Thymus (tissue), 14 donors: ENCODE measurements at places on chromosomes 3 and 15. TPM values are rescaled to one million over a fixed set of nuclear protein-coding genes. Genes with fewer than 3 reads are reported as not detected.

DNA sequence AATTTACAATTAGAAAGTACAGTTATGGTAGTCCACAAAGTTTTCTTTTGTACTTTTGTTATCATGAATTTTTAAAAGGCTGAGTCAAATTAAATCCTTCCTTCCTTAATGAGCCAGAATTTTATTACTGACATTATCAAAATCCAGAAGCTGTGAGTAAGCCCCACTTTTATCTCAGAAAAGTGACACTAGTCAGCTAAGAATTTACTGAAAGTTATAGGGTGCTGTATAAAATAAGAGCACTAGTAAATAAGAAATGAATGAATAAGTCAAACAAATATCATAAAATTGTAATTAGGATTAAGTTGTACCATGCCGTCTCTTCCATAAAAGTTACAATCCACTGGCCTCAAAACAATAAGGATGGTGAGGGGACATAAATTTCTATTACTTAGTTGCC lies 15.3 kb downstream of the PLOD2 start:
- H3K4me3 ChIP-seq: no peak overlapping the region
- H3K36me3 ChIP-seq: no peaks in the 10 kb centered on the region
- no peaks in the 10 kb centered on the region for H3K27me3 ChIP-seq
- no peak for DNase-seq
- H3K4me1 ChIP-seq: no peaks in the 10 kb centered on the region

- no peaks in the 10 kb centered on the region for H3K27me3 ChIP-seq
- H3K36me3 ChIP-seq: no peaks in the 10 kb centered on the region
- H3K4me1 ChIP-seq: no peaks in the 10 kb centered on the region
- no peak for DNase-seq
Observed at GRCh38 chr3:181006541-181006940, 17.0 kb upstream of the DNAJC19 start.

The CPN2 gene
- polyA plus RNA-seq: 0.07 TPM

DNA sequence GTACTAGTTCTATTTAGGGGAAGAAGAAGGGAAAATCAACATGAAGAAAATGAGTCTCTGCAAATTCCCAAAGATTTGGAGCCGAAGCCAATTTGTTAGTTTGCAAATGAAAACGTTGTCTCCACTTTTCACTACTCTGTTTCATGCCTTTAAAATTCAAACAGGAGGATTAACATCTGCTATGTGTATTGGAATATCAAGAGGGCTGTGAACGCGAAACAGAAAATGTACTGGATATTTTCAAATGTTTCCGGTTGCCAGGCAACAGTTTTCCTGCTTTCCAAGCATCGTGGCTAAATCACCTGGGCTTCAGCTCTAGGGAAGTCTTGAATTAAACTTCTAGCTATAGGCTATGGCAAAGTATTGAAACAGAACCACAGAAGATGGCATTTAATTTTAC lies 172.8 kb downstream of the KCNMB2 start:
- H3K4me3 ChIP-seq: no peak overlapping the region
- H3K36me3 ChIP-seq: no peaks in the 10 kb centered on the region
- no peak for DNase-seq
- no peaks in the 10 kb centered on the region for H3K27me3 ChIP-seq

GRCh38 chr3:4721511-4721911 lies 228.4 kb downstream of the ITPR1 start:
- DNase-seq: no peak
- no peak overlapping the region for H3K27ac ChIP-seq
- no peaks in the 10 kb centered on the region for H3K27me3 ChIP-seq
- no peak overlapping the region for H3K4me3 ChIP-seq
- H3K36me3 ChIP-seq: peaks cover 22% of the 10 kb centered on the region
- H3K4me1 ChIP-seq: peaks cover 7% of the 10 kb centered on the region

- DNase-seq: no peak
- H3K4me1 ChIP-seq: no peaks in the 10 kb centered on the region
- no peak overlapping the region for H3K4me3 ChIP-seq
- H3K27ac ChIP-seq: no peak overlapping the region
- H3K36me3 ChIP-seq: no peaks in the 10 kb centered on the region
Observed at GRCh38 chr3:118480101-118480860, 554.4 kb downstream of the IGSF11 start.

- no peaks in the 10 kb centered on the region for H3K36me3 ChIP-seq
- no peak for DNase-seq
- H3K27ac ChIP-seq: no peak overlapping the region
- no peaks in the 10 kb centered on the region for H3K4me1 ChIP-seq
- H3K4me3 ChIP-seq: no peak overlapping the region
Observed at GRCh38 chr3:61080737-61081445, 170.4 kb downstream of the FHIT start.

DNA sequence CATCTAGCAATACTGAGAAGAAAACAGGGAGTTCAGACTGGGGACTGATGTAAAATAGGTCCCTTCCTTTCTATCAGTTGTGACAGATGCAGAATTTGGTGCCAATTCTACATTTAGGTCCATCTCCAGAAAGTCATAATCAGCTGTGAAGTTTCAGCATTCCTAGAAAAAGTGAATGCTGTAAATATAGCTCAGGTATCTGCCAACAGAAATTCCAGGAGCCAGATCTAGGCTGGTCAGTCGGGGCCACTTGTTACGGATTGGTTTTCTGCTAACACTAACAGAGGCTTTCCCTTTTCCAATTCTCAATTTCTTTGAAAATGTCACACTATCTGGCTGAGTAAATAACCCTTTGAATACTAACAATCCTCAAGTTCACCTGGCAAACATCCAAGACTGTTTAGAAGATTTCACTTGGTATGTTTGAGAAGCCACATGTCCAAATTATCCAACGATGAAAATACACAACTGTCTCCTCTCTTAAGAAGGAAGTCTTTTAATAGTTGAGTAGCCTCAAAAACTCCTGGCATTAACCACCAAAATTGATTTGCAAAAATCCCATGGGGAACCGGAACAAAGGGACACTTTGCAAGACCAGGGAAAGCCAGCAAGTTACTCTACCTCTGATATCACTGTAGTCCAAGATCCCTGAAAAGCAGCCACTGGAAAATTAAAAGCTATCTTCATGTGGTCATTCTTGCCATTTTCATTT lies 222.3 kb downstream of the ZMAT3 start:
- H3K27me3 ChIP-seq: no peaks in the 10 kb centered on the region
- no peaks in the 10 kb centered on the region for H3K4me1 ChIP-seq
- no peak overlapping the region for H3K4me3 ChIP-seq
- no peaks in the 10 kb centered on the region for H3K36me3 ChIP-seq
- DNase-seq: no peak

DNA sequence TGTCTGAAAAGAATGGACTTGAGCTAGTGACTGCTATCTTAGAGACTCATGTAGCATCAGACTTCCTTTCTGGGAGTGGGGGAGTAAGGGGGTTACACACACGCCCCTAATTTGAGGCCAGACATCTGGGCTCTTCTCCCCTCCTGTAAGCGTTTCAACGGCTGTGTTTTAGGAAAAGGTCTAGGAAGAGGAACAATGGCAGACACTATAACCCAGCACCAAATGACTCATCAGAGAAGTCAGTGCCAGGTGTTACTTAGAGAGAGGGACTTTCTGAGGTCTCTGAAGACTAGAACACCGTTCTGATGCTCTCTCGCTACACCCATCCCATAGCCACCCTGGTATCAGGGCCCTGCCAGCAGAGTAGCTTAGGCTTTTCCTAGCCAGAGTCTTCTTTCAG lies 65.5 kb downstream of the SSUH2 start:
- no peak overlapping the region for H3K27ac ChIP-seq
- DNase-seq: no peak

GRCh38 chr3:59508273-59508672 lies 458.4 kb upstream of the CFAP20DC start:
- no peak for DNase-seq
- H3K4me1 ChIP-seq: no peaks in the 10 kb centered on the region

GRCh38 chr3:160398820-160399124 lies 253 bp downstream of the IFT80 start:
- H3K27ac ChIP-seq: peak overlapping the region; percentile 93
- peaks cover 5% of the 10 kb centered on the region for H3K4me1 ChIP-seq

DNA sequence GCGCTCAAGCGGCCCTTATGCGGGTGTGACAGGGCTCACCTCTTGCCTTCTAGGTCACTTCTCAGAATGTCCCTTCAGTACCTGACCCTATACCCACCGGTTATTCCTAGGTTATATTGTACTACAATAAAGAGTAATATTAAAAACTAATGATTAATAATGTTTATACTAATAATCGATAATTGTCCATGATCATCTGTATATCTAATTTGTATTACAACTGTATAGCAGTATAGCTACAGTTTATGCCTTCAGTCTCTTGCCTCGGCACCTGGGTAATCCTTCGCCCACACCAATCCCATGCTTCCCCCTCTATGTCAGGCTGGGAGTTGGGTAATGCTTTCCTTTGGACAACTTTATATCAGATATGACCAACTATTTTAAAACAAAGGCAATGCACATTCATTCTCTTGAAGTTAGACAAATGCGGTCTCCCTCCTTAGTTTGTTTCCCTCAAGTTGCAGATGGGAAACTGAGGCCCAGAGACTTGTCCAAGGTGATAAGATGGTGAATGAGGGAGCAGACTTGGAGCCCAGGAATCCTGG lies 3.4 kb downstream of the FAH start:
- no peak for DNase-seq
- peaks cover 23% of the 10 kb centered on the region for H3K4me1 ChIP-seq
- no peaks in the 10 kb centered on the region for H3K36me3 ChIP-seq
- no peak overlapping the region for H3K4me3 ChIP-seq

- H3K36me3 ChIP-seq: no peaks in the 10 kb centered on the region
- DNase-seq: no peak
- H3K4me3 ChIP-seq: no peak overlapping the region
- H3K4me1 ChIP-seq: no peaks in the 10 kb centered on the region
- no peak overlapping the region for H3K27ac ChIP-seq
- no peaks in the 10 kb centered on the region for H3K27me3 ChIP-seq
Observed at GRCh38 chr3:20573175-20573574, 387.2 kb upstream of the SGO1 start.

DNA sequence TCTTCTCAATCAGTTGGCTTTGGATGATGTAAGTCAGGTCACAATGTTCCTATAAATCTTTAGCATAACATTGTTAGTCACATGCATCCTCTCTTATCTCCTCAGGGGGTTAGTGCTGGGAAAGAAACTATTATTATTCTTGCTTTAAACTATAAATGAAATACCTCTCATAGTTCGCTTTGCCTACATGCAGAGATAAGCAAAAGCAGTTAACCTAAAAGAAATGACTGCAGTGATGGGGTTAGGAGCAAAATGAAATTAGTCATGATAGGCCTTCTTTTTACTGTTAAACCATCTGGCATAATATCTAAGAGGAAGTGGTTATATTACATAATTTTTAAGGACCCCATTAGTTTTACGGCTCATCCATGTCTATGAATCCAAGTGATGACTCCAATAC lies 91.7 kb upstream of the IGSF10 start:
- no peak overlapping the region for H3K4me3 ChIP-seq
- H3K36me3 ChIP-seq: no peaks in the 10 kb centered on the region
- H3K27ac ChIP-seq: no peak overlapping the region
- DNase-seq: no peak
- no peaks in the 10 kb centered on the region for H3K4me1 ChIP-seq
- H3K27me3 ChIP-seq: no peaks in the 10 kb centered on the region

GRCh38 chr15:90959028-90959595 lies 4.4 kb downstream of the RCCD1 start:
- H3K4me1 ChIP-seq: peaks cover 12% of the 10 kb centered on the region
- H3K4me3 ChIP-seq: no peak overlapping the region
- H3K36me3 ChIP-seq: peaks cover 36% of the 10 kb centered on the region
- no peak overlapping the region for H3K27ac ChIP-seq
- no peak for DNase-seq

GRCh38 chr3:195203606-195204005 lies 67.4 kb downstream of the XXYLT1 start:
- DNase-seq: no peak
- H3K27ac ChIP-seq: no peak overlapping the region
- no peaks in the 10 kb centered on the region for H3K36me3 ChIP-seq
- H3K4me1 ChIP-seq: no peaks in the 10 kb centered on the region
- no peak overlapping the region for H3K4me3 ChIP-seq
- H3K27me3 ChIP-seq: no peaks in the 10 kb centered on the region

The ANKRD63 gene
- not detected for polyA plus RNA-seq

DNA sequence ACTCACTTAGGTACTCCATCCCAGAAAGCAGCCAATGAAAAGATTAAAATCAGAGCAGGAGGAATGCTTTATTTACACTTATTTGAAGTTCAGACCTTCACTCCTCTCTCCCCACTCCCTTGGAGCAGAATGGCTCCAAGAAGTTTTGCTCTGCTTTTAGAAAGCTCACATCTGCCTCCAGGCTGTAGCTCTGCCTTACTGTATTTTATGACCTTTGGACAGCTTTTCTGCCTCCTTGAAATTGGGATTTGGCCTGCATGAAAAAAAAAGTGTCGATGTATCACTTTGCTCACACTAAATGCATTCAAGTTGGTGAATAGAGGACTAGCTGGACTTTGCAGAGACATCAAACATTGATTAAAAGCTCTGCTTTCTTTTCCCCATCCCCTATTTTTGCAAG lies 95.3 kb downstream of the SLC9A9 start:
- H3K4me3 ChIP-seq: no peak overlapping the region
- peaks cover 14% of the 10 kb centered on the region for H3K4me1 ChIP-seq
- no peaks in the 10 kb centered on the region for H3K36me3 ChIP-seq
- H3K27ac ChIP-seq: no peak overlapping the region

The MESP2 gene
- 0.16 TPM for polyA plus RNA-seq

- no peaks in the 10 kb centered on the region for H3K36me3 ChIP-seq
- no peak overlapping the region for H3K4me3 ChIP-seq
- H3K4me1 ChIP-seq: no peaks in the 10 kb centered on the region
- no peak for DNase-seq
Observed at GRCh38 chr3:27800261-27800660, 78.1 kb upstream of the EOMES start.

DNA sequence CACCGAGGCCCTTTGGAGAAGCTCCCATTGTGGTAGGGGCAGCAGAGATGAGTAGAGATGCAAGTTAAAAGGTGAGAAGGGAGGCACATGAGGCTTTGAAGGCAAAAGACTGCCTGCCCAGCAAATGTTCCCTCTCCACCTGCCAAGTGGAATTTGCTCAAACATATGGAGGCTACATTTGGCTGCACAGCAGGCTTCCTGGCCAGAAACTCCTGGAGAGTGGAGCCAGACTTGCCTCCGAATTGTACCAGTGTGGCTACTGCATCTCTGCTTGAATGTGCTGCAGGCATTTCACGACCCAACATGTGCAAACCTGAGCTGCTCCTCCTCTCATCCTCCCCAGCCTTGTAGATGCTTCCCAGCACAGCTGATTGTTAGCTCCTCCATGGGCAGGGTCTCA lies 229.2 kb downstream of the ZNF621 start:
- no peak overlapping the region for H3K4me3 ChIP-seq
- H3K27ac ChIP-seq: no peak overlapping the region
- no peaks in the 10 kb centered on the region for H3K27me3 ChIP-seq

The ASB14 gene
- polyA plus RNA-seq: not detected

The CADPS gene
- polyA plus RNA-seq: 4.4 TPM

The LRRIQ4 gene
- polyA plus RNA-seq: 0.07 TPM

GRCh38 chr3:157199841-157200240 lies 39.9 kb upstream of the CCNL1 start:
- no peak overlapping the region for H3K27ac ChIP-seq
- no peaks in the 10 kb centered on the region for H3K27me3 ChIP-seq
- no peaks in the 10 kb centered on the region for H3K4me1 ChIP-seq
- no peak for DNase-seq
- no peak overlapping the region for H3K4me3 ChIP-seq
- H3K36me3 ChIP-seq: no peaks in the 10 kb centered on the region

- H3K27ac ChIP-seq: no peak overlapping the region
- H3K4me1 ChIP-seq: no peaks in the 10 kb centered on the region
- H3K27me3 ChIP-seq: no peaks in the 10 kb centered on the region
- no peaks in the 10 kb centered on the region for H3K36me3 ChIP-seq
- no peak for DNase-seq
Observed at GRCh38 chr3:66553441-66554113, 52.8 kb upstream of the LRIG1 start.

The FSTL1 gene
- polyA plus RNA-seq: 27.1 TPM
